H9 (cell line): ENCODE measurements at places on chromosomes 12 and 14. TPM values are rescaled to one million over a fixed set of nuclear protein-coding genes. Genes with fewer than 3 reads are reported as not detected.

DNA sequence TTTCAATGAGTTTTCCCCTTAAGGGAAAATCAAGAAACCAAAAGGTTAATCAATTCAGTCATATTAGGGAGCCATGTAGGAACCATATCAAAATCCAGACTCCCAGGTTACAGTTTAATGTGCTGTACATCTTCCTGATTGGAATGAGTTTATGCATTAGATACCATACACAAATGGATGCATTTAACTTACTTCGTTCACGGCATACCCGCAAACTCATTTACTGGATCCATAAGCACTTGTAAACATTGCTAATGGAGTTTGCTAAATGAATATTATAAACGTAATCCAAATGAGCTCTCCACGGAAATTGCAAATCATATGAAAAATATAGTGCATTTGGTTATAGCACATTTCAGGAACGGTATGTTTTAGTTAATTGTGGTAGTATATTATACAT lies 228.9 kb upstream of the G2E3 start:
- DNase-seq, result no peak
- no peak overlapping the region for H3K27ac ChIP-seq
- H3K4me1 ChIP-seq, result no peaks in the 10 kb centered on the region
- H3K4me3 ChIP-seq, result no peak overlapping the region

DNA sequence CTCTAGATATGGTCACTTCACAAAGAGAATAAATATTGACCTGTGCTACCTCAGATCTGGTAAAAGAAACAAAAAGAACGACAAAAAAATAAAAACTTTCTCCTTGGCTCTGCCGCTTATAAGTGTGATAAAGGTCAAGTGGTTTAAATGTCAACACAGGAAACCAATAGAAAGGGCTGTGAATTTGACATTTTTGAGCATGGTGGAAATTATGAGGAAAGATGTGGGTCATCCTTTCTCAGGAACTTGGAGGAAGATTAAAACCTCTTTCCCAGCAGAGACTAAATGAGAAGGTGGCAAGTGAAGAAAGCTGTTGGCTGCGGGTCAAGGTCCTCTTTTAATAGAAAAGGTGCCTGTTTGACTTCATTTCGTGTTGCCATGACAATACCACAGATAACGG lies 28.2 kb downstream of the TESPA1 start:
- H3K36me3 ChIP-seq, result no peaks in the 10 kb centered on the region
- DNase-seq, result no peak
- no peak overlapping the region for H3K4me3 ChIP-seq
- H3K27me3 ChIP-seq, result no peaks in the 10 kb centered on the region
- H3K27ac ChIP-seq, result no peak overlapping the region

DNA sequence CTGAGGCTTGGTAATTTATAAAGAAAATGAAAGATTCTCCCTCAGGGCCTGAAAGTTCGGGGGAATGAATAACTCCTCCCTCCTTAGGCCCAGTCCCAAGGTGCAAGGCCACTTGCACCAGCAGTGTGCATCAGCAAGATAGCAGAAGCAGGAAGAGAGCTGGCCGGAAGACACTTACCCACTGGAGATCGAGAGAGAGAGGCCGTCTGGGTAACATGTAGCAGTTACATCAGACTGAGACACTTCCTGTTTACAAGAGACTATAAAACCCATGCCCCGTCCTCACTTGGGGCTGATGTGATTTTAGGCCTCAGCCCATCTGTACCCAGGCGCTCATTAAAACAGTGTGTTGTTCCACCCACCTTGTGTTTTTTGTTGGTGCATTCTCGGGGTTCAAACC lies 85.2 kb downstream of the TMTC3 start:
- H3K36me3 ChIP-seq, result peaks cover 7% of the 10 kb centered on the region
- no peaks in the 10 kb centered on the region for H3K4me1 ChIP-seq
- H3K27ac ChIP-seq, result no peak overlapping the region
- no peak overlapping the region for H3K4me3 ChIP-seq

Gene KCTD10
- total RNA-seq, result 67.1 and 71.3 TPM in 2 replicates

Gene IFI27
- 1.7 TPM in 2 replicates for total RNA-seq
